BE2C (cell line): ENCODE measurements at places on chromosomes 12 and 14.
A peak's percentile ranks its signal among the peaks of the same experiment; 100 is the strongest.

DNA sequence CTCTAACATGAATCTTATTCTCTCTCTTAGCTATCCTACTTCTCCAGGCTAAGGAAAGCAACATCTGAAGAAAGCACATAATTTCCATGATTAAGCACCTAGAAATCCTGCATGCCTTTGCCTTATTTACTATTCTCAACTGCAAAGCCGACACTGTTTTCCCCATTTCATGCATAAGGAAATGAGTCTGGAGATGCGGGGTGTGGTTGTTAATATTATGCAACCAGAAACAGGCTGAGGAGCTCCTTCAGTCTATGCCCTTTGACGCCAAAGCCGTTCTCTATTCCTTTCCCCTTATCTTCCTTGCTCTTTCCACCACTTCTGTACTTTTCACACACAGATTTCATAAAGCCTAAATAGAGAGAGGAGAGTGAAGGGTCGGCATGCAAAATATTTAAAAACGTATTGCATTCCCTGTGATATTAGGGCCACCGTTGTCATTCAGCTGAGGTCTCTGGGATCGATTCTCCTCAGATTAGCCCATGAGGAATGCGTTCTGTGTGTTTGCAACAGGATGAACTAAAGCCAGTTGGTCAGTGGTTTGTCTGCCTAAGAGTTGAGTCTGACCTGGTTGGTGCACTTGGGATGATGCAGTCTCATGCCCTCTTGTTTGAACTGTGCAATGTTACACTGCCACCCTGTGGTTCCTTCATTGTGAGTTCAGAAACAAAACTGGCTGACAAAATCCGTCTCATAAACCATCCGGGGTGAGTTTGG lies 53.1 kb upstream of the PLEKHG7 start:
- peak; percentile 72 for DNase-seq

GRCh38 chr14:53411125-53411524 lies 258.0 kb upstream of the DDHD1 start:
- DNase-seq, result no peak

GRCh38 chr12:120321382-120322202 lies 6.0 kb downstream of the PLA2G1B start:
- no peak for DNase-seq

DNA sequence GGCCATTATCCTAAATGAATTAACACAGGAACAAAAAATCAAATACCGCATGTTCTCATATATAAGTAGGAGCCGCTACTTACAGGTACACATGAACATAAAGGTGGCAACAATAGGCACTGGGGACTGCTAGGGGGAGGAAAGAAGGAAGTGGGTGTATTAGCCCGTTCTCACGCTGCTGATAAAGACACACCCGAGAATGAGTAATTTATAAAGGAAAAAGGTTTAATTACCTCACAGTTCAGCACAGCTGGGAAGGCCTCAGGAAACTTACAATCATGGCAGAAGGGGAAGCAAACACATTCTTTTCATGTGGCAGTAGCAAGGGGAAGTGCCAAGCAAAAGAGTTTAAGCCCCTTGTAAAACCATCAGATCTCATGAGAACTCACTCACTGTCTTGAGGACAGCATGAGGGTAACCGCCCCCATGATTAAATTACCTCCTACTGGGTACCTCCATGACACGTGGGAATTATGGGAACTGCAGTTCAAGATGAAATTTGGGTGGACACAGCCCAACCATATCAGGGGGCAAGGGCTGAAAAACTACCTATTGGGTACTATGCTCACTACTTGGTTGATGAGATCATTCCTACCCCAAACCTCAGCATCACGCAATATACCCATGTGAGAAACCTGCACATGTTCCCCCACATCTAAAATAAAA lies 16.4 kb upstream of the MIA2 start:
- DNase-seq, result no peak

DNA sequence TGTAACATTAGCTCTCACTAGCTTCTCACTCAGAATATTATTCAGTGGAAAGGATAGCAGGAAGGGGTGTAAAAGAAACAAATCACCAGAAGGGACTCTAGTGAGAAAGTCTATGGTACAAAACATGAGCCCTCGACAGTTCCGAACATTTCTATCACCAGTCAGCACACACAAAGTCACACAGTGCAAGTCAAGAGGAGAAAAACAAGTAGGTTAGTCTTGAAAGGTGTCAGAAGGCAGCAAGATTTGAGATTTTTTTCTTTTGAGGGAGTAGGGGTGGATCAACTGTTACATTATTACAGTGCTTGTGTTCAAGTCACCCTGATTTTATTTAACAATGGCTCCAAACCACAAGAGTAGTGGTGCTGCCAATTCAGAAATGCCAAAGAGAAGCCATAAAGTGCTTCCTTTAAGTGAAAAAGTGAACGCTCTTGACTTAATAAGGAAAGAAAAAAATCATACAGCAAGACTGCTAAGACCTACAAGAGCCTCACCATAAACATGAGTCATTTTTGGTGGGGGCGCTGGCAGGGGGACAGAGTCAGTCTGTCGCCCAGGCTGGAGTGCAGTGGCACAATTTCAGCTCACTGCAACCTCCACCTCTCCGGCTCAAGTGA lies 42.3 kb downstream of the GNS start:
- DNase-seq, result no peak

- no peak for DNase-seq
Measured at GRCh38 chr12:94563286-94563685, 87.1 kb downstream of the TMCC3 start.

- DNase-seq, result no peak
Measured at GRCh38 chr12:33314223-33314622, 125.4 kb downstream of the SYT10 start.

DNA sequence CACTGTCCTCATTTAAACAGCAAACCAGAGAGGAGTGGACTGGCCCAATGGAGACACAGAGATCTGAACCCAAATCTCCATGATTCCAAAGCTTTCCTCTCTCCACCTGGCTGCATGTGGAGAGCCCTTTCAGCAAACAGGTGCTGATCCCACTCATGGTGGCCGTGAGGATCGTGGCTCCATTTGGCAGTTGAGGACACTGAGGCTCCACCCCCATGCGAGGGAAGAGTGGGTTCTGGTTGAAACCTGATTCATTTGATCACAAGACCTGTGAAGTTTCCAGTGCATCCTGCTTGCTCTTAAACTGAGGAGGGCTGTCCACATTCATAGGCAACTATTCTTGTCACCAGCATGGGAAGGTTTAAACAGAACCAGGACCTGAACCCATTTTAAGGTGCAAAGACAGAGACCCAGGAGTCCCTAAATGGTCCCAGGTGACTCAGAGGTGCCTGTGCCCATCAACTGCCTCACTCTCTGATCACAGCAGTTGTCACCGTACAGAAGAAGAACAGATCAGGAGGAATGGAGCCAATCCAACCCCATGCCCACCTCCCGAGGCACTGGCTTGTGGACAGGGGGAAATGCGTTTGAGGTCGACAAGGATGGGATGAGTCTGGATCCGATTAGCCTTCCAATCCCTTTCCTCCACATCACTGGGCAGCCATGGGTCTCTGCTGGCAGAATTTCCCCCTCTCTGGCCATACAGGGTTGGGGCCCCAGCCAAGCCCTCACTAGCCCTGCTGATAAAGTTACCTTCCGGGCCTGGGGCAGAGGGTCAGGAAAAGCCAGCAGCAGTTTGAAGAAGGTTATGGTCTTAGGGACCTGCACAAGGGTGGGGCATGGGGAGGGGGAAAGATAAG lies 45.5 kb upstream of the BCL11B start:
- DNase-seq, result no peak

- no peak for DNase-seq
Measured at GRCh38 chr12:65649126-65649525, 175.2 kb upstream of the HMGA2 start.

GRCh38 chr14:55131370-55132137 lies 2.5 kb downstream of the LGALS3 start:
- no peak for DNase-seq

DNA sequence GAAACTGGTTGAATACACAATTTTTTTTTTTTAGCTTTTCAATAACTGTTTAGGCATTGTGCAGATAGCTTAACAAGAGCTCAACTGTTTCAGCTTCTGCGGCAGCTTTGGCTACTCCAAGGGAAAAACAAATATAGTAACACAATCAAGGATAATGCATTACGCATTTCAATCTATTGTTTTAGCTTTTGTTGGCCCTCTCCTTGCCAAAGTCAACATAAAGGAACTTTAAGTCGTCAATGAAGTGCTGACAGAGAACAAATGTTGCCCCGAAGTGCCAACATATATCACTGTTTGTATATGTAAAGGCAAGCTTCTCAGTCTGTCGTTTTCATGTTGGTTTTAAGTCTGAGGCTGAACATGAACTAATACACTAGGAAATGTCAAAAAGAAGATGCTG lies 1087.4 kb upstream of the FLRT2 start:
- DNase-seq, result no peak

- no peak for DNase-seq
Measured at GRCh38 chr14:94152676-94153075, 21.4 kb upstream of the PPP4R4 start.

DNA sequence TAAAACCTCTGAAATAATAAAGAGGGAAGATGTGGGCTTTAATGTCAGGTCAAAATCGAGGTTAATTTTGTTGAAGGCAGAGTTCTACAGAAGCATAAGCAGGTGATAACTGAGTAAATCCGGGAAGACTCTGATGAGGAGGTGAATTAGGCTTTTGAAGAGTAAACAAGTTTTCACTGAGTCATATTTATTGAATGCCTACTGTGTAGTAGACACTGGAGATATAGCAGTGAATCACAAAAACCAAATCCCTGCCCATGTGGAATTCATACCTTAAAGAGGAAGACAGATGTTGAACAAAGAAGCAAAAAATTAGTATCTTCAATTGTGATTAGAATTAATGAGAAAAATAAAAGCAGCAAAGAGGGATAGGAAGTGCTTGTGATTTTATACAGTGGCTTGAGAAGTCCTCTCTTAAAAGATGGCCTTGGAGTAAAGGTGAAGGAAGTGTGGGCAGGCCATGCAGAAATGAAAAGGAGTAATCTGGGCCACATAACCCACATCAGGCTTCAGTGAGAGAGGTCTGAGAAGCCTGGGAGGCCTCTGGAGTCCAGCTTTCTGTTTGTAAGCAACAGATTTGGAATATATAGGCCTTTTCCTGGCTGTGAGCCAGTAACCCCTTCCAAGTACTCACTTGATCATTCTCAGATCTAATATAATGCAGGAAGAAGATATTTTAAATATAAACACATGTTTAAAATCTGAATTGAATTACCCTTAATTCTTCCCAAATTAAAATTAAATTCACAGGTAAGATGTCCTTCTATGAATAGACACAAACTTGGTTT lies 46.7 kb downstream of the BHLHE41 start:
- no peak for DNase-seq

DNA sequence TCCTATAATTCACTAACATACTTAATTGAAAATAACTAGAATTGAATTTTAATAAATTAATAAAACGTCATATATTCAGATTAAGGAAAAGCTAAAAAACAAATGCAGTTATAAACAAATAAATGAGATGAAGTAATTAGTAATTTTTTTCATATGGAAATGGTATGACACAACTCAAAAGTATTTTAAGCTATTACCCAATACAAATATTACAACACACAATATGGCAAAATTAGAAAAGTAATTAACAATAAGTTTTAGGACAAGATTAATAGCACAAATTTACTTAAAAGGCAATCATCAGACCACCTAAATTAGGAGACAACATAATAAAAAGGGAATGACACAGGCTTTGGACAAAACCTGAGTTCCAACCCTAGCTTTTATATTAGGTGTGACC lies 81.7 kb downstream of the EEA1 start:
- DNase-seq, result no peak

DNA sequence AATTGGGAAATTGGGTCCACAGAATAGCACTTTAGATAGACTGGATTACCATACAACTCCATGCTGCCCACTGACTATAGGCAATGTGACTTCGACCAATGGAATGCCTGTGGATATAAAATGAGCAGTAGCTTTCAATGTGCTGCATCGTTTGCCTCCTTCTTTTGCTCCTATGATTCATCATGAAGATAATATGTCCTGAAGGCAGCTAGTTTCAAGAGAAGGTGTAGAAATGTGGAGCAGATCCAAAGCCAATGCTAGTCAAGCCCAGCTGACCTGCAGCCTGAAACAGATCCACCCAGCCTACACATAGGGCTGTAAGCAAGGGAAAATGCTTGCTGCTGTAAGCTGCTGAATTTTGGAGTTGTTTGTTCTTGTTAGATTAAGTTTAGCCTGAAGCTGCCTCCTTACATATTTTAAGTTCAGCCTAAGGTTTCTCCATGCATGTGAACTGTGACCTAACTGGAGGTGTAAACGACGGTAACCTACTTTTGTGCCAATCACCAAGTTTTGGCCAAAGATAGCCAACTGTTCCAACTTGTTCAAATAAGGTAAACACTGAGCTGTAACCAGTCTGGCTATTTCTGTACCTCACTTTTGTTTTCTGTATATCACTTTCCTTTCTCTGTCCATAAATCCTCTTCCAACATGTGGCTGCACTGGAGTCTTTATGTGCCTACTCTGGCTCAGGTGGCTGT lies 169.1 kb upstream of the AVPR1A start:
- no peak for DNase-seq

DNA sequence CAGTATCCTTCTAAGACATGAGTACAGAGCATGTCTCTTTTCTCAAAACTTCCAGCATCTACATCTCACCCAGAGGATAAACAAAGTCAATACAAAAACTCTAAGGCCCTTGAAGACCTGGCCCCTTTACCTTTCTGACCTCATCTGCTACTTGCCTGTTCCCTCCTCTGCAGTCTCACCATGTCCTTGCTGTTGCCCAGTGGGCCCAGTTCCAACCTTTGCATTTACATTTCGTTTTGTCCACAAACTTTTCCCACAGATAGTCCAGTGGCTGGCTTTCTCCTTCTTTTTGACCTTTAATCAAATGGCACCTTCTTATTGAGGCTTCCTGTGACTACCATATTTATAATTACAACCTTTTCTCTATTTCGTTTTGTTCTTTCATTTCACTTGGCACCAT lies 1.6 kb downstream of the IRAK4 start:
- DNase-seq, result no peak

- peak; percentile 84 for DNase-seq
Measured at GRCh38 chr12:49763006-49763591, 21.7 kb downstream of the TMBIM6 start.

DNA sequence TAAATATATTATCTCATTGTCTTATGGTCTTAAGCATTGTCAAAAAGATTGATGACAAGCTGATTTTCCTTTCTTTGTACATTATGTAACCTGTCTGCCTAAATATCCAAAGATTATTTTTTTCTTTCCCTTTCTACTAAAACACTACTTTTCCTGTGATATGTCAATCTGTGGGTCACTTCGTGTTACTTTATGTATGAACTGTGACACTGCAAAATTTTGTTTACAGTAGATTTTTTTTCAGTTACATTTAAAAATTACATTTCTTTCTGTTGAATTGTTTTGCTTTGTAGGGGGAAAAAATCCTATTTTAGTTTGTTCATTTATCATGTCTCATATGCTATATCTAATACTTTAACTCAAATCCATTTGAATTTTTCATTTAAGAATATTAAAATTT lies 392.3 kb upstream of the ATXN7L3B start:
- no peak for DNase-seq

DNA sequence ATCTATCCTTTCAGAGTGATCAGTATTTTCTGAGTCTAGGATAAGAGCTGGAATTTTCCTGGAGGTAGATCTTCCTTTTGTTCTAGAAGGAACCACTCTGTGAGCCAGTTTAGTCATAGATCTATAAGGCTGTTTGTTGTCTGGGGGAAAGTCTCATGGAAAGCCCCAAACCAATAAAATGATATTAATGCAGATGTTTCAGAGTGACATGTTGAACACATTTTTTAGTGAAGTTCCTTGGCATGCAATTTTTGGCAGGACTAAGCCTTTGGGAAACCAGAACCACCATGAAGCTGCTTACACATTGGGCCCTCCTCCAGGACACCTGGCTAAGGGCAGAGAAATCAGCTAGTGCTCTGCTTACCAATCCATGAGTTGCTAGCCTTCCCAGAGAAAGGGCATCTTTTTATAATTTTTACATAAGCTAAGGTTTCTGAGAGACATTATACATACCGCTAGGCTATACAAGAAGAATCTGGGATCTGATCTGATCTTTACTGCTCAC lies 101.5 kb upstream of the PCED1B start:
- DNase-seq, result no peak
